ENCODE measurements at places on chromosomes 13 and 19. TPM values are rescaled to one million over a fixed set of nuclear protein-coding genes. Genes with fewer than 3 reads are reported as not detected.

Gene CALR3
- not detected for total RNA-seq

Gene SULT2A1
- not detected for total RNA-seq

Gene VSIG10L
- total RNA-seq = 0.62 TPM

Gene PVR
- 199 TPM for total RNA-seq

Gene GAPDHS
- not detected for total RNA-seq

Gene ZNF230
- 2.9 TPM for total RNA-seq

Gene ZNF554
- total RNA-seq = 1.8 TPM

Gene RASAL3
- 4.1 TPM for total RNA-seq

Gene SIGLECL1
- total RNA-seq = not detected

Gene PIH1D1
- 84.1 TPM for total RNA-seq

Gene IGFL3
- total RNA-seq = not detected

Gene ARHGAP45
- 10.4 TPM for total RNA-seq

Gene ZNF560
- total RNA-seq = not detected

Gene TMEM238
- total RNA-seq = 0.35 TPM

Gene NFIX
- total RNA-seq = 18.7 TPM

Gene ATP12A
- not detected for total RNA-seq

Gene PSG6
- not detected for total RNA-seq

Gene TMEM59L
- total RNA-seq = 0.25 TPM

Gene ATXN8OS
- not detected for total RNA-seq

Gene PSG11
- not detected for total RNA-seq

Gene SLITRK6
- total RNA-seq = not detected

Gene CCDC61
- 14.8 TPM for total RNA-seq

Gene CBY2
- total RNA-seq = not detected

Gene OR10H1
- not detected for total RNA-seq

Gene SERTM1
- not detected for total RNA-seq

Gene CABP5
- not detected for total RNA-seq

Gene PGLYRP2
- total RNA-seq = not detected

Gene MTIF3
- total RNA-seq = 23.5 TPM

Gene PGLYRP1
- not detected for total RNA-seq

Gene ACP5
- total RNA-seq = not detected

Gene SIGLEC9
- not detected for total RNA-seq

Gene ZNF45
- total RNA-seq = 11.2 TPM

Gene NEK5
- 0.18 TPM for total RNA-seq

Gene FSD1
- total RNA-seq = 26.0 TPM

Gene URAD
- not detected for total RNA-seq

Gene IL11
- not detected for total RNA-seq

Gene PSG2
- not detected for total RNA-seq

Gene CARS2
- total RNA-seq = 44.1 TPM

Gene TDRD12
- total RNA-seq = 0.09 TPM

Gene PROSER3
- 28.3 TPM for total RNA-seq

Gene CEACAM5
- not detected for total RNA-seq

Gene EDDM13
- 0.65 TPM for total RNA-seq

Gene USPL1
- total RNA-seq = 18.8 TPM

Gene ZNF154
- 2.0 TPM for total RNA-seq

Gene FIZ1
- 14.7 TPM for total RNA-seq

Gene IZUMO2
- not detected for total RNA-seq

Gene HSD17B14
- total RNA-seq = 21.5 TPM

Gene CD70
- total RNA-seq = not detected

Gene TEX30
- total RNA-seq = 14.5 TPM

Gene C13orf42
- not detected for total RNA-seq

Gene ZNF99
- not detected for total RNA-seq

Gene ZNF625
- total RNA-seq = 6.7 TPM

Gene FAM216B
- not detected for total RNA-seq

Gene ZNF548
- 7.8 TPM for total RNA-seq
